Mucosa of descending colon (tissue), 3 donors: ENCODE measurements at places on chromosomes 6 and 20.

- DNase-seq: peak; percentile 79
Measured at GRCh38 chr6:143427109-143427817, 23.2 kb downstream of the ADAT2 start.

DNA sequence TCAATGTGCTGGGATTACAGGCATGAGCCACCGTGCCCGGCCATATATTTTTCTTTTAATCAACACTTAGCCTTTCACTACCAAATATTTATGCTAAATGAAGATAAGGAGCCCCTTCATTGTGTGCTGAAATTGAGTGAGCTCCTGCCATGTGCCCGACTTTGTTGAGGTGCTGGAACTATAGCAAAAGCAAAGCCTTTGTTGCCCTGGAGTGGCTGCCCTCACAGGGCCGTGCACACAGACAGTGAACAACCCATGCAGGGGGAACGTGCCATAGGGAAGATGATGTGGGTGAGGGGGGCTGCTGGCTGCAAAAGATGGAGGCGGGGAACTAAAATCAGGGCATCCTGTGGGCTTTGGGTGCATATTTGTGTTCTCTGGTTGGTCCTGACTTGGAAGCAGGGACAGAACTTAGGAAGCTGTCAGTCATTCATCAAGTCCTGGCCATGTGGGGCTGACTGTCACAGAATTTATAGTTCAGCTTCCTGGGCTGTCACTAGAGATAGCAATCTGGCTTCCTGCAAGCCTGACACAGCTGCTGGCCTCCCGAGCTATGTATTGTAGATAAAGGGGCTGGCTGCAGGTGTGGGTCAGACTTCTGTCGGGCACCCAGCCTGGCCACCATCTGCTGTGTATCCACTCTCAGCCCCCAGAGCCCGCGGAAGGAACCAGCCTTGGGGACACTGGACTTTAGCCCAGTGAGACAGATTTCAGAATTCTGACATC lies 56.8 kb upstream of the MPC1 start:
- no peak for DNase-seq

DNA sequence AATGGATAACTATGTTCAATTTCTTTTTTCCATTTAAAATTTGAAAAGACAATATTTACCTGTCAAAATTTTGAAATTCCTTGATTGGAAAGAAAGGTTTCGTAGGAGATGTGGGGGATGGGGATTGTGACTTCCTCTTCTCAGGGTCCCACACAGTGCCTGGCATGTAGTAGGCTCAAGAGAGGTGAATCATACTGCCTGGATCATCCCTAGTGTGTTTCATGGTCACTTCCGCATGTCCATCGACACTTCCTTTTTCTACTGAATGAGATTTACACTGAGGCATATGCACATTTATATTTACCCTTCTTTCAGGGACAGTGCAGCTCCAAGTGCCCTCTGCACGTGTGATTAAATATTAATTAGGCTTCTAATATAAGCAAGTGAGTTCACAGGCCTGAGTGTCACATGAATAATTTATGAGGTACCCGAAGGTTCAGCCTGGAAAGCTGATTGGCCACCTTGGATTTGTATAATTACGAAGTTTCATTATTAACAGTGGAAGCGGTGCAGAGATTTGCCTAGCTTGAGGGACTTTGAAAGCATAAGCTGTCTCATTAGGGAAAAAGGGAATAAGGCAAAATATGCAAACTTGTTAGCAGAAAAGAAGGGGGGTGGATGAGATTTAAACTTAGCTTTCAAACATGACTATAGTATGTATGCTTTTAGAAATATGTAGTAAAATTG lies 177.5 kb upstream of the MMS22L start:
- DNase-seq: no peak

DNA sequence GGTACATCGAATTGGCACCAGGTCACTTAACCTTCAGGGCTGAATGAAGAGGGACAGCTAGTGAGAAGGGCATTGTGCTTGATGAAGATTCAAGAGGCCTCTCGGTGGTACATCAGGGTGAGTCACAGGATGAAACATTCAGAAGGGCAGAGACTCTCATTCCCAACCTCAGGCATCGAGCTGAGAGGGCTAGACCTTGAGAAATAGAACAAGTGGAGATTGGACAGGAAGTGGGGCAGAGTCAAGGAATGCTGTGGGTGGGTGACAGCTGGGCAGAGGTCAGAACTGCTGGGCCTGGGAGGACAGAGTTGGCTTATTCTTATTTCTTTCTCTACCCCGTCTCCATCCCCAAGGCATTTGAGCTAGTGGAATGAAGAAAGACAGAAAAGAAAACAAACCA lies 126.0 kb downstream of the SCML4 start:
- DNase-seq: no peak

- no peak for DNase-seq
Measured at GRCh38 chr6:10297832-10298231, 117.0 kb downstream of the TFAP2A start.

- DNase-seq: no peak
Measured at GRCh38 chr6:157867981-157868380, 44.9 kb downstream of the SNX9 start.

- DNase-seq: no peak
Measured at GRCh38 chr6:56062836-56063235, 184.5 kb downstream of the COL21A1 start.

- DNase-seq: no peak
Measured at GRCh38 chr20:16615199-16615598, 42.0 kb upstream of the KIF16B start.

- no peak for DNase-seq
Measured at GRCh38 chr20:64001607-64002011, 20.7 kb downstream of the PRPF6 start.

- no peak for DNase-seq
Measured at GRCh38 chr6:6810727-6811126, 222.2 kb downstream of the LY86 start.

DNA sequence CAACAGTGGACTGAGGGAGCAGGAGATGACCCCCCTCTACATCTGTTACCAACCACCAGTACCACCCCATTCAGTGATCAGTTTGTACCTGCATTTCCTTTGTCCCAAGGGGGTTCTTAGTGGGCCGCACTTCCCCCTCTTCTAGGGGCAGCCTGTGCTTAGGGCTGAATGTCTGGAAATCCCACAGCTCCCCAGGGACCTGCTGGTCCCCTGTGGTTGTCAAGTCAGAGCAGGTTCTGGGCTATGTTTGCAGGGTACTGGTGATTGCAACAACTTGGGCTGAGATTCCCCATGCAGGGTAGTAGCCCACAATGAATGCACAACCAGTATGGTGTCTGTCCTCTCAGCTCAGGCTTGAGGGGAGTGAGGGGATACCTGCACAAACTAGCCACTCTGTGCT lies 39.7 kb upstream of the COL10A1 start:
- no peak for DNase-seq

GRCh38 chr20:64064145-64064698 lies 1.2 kb downstream of the TCEA2 start:
- no peak for DNase-seq

DNA sequence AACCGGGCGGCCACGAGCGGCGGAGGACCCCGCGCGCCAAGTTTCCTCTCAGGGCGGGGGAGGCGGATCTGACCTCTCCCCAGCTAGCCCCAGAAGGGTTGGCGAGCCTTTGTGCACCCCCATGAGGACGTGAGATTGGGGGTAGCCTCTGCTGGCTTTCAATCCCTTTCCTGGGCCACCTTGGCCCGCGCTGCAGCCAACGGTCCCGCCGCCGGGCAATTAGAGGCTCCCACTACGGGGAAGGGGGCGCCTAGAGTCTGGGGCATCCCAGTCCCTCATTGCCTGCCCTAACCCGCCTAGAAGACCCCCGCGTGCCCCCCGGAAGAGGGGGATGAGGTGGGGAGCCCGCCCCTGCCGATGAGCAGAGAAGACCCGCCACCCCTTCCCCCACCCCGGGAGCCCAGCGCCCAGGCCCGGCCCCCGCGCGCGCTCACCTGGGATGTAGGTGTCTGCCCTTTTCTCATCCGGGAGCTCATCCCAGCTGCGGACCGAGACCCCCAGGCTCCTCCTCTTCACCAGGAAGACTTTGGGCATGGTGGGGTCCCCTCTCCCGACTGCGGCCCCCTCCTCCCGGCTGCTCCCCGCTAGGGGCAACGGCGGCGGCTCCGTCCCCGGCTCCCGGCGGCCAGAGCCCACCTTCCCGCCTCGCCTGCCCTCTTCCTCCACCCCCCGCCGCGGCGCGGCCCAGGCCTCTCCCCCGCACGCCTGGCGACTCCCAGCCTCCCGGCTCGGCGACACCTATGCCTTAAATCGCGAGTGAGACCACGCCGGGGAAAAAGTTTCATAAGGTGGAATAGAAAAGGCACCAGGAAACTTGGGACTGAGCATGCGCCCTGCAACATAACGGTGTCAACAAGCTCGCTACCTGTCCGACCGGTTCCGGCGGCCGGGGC lies at the start of gene OVOL2:
TSS of gene OVOL2 (minus strand) at position 816 of the 893 bp plus-strand sequence. CDS start at position 534, 282 bp downstream.
- DNase-seq: peak; percentile 96

DNA sequence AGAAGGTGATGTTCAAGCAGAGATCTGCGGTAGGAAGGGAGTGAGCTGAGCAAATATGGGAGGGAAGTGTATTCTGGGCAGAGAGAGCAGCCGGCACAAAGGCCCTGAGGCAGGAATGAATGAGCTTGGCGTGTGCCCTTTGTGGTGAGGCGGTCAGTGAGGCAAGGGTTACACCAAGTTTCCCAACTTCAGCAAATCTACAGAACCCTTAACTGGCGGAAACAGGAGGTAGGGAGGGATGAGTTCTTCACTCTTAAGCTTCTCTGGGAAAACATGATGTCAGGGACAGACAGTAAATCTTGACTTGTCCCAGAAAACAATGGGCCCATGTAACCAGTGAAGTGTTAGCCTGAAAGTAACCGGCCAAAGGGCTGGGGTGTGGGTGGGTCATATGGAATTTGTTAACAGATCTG lies 97.1 kb upstream of the PTPN1 start:
- no peak for DNase-seq

- no peak for DNase-seq
Measured at GRCh38 chr6:53532942-53533341, 12.0 kb downstream of the GCLC start.

- DNase-seq: no peak
Measured at GRCh38 chr6:33616913-33617312, 4.2 kb upstream of the ITPR3 start.

DNA sequence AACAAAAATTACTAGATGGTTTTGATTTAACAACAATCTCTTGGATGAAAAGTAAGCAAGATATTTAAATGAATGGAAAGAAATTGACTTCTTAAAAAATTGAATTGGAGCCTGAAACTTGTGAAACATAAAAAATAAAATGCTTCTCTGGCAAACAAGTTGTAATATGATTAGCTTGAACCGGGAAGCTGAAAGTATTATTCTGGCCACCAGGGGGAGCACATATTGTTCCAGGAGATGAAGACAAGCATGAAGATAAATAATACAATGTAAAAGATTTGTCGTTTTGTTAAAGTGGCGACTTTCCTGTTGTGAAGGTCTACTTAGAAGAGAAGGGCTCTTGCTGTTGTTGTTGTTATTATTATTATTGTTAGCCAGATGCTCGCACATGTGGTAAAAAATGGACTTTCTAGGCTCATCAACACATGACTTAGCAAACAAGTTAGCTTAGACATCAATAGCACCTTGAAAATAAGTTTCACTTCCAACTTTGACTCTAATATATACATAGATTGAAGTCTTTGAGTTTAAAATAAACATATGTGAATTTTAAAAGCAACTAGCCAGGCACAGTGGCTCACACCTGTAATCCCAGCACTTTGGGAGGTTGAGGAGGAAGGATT lies 14.2 kb downstream of the PAX1 start:
- DNase-seq: no peak

- no peak for DNase-seq
Measured at GRCh38 chr6:154893917-154894316, 101.2 kb upstream of the TIAM2 start.

DNA sequence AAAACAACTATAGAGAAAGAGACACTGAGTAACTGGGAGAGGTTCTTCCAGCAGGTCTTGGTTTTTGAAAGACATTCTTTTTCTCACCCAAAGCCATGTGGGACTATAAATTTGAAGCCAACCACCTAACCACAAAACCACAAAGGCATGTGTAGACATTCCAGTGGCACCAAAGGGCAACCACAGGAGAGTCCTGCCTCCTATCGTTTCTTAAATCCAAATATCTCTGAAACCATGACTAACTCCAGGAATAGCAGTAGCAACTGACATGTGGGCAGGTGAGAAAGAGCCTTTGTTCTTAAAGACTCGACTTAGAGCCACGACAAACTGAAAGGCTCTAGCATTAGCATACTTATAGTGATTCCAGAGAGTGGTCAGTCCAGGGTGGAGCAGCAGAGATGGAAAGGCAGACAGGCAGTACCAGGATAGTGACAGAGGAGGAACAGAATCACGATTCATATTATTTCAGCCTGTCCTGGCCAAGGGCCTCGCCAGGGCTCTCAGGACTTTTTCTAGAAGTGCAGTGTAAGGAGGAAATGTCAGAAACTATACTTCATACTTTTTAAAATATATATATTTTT lies 9.4 kb upstream of the COL9A1 start:
- no peak for DNase-seq
